ENCODE measurements at places on chromosomes 2 and 18.
A peak's percentile ranks its signal among the peaks of the same experiment; 100 is the strongest.

- DNase-seq: no peak
Measured at GRCh38 chr2:46898024-46898423, 17.6 kb downstream of the MCFD2 start.

- DNase-seq: no peak
Measured at GRCh38 chr2:80464275-80464674, 159.7 kb upstream of the LRRTM1 start.

DNA sequence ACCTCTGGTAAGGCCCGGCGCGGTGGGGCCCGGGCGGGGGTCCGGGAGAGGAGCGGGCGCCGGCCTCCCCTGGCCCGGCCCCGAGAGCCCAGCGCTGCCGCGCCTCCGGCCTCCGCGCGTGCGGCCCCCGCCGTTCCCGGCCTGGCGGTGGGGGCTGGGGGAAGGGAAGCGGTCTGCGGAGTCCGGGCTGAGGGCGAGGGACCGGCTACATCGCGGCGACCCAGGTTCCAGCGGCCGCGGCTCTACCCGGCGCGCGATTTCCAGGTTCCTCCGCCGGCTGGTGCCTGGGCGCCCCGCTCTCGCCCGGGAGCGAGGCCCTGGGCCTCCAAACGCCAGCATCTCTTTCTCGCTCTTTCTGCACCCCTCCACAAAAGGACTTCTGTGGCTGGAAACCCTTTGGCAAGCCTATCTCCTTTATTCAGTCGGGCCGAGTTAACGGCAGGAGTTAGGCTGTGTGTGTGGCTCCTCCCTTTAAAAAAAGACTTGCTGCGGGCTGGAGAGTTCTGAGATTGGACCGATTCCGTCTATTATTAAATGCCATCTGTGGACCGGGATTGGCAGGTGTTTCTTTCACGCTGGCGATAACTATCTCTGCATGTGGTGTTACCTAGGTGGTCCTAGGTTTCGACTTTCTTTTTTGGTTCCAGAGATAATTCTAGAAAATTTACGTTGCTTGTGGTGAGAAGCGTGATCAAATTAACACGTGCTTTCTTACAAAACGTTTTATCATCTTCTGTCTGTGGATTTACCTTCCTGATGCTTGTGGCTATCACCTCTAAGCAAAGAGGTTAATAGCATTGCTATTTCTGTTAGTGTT, 592 bp downstream of the ME2 start:
- DNase-seq: peak; percentile 20

DNA sequence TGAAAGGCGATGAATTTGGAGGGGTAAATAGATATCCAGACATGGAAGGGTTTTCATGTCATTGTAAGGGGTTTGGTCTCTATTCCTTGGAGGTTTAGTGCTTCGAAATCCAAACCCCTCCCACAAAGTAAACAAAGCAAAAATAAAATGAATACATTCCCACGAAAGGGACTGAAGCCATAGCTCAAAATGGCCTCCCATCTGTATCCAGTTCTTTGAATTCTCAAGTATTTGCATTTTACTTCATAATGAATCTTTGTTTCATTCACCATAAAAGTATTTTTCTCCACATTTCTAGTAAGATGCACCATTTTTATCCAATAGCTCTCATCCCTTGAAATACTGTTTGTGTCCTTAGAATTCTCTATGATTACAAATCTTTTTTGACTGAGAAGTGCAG, 103.2 kb upstream of the DTNA start:
- no peak for DNase-seq

GRCh38 chr18:11008505-11008904, 140.9 kb downstream of the PIEZO2 start:
- DNase-seq: no peak

DNA sequence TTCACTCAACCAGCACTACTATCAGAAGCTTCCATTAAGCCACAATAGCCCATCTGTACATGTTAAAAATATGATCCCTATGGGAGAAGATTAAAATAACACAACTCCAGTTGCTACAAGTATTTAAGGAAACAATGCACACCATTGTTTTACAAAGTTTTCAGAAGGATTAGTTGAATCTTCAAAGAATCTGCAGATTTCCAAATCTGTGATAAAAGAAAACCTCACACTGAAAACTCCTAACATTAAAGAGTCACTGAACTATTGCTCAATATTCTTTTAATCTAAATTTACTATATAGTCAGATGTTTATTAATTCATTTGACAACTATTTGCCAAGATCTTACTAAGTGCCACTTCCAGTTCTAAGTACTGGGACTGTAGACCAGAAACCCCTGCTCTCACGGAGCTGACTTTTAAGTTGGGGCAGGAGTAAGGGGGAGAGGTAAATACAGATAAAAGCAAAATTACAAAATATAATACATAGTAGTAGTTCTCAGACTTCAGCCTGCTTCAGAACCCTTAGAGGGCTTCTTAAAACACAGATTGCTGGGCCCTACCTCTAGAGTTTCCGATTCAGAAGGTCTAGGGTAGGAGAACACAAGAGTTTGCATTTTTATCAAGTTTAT, 94.4 kb downstream of the STK39 start:
- no peak for DNase-seq

DNA sequence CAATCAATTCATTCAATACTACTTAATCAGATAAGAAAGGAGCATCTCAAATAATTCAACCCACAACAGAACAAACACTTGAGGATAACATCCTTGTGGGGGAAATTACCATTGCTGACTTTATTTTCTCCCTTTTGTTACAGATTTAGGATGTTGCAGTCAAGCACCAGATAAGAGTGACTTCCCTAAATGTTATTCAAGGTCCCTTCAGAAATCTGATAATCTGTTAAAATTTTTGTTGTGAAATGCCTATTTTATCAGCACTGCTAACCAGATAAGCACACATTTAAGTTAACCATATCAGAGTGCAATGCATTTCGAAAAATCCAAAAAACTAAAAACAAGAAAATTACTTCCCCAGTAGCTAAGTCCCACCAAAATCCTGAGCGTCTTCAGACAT, 33.5 kb downstream of the SUMO1 start:
- DNase-seq: no peak

- DNase-seq: no peak
Measured at GRCh38 chr18:32213693-32214092, 23.9 kb downstream of the MEP1B start.

DNA sequence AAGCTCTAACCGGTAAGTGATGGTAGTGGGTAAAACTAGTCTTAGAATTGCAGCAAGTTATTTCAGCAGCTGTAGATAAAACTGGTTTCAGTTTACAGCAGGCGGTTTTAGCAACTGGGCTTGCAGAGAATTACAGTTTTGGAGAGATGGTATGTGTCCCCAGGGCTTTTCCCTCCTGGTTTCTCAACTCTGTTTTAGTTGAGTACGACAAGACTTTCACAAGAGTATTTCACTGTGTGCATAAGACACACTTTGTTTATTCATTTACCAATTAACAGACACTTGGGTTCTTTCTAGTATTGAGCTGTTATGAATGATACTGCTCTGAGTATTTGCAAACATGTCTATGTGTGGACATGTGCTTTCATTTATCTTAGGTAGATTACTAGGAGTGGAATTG, 65.6 kb upstream of the RFX8 start:
- no peak for DNase-seq

DNA sequence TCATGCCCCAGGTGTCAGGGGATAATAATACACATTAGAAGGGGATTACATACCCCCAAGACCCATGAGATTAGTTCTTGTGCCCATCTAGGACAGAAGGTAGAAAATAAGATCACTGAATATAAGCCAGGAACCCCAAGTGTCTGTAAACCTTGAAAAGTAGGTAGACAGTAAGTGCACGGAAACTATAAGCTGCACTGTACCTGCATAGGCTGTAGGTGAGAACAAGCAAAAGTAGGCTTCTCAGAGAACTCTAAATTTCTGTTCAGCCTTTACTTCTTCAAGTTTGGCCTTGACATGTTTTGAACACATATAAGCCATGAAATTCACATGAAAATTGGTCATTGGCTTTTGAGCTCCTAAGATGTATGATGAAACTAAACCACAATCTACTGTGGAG, 113.0 kb upstream of the FSIP2 start:
- DNase-seq: no peak

- DNase-seq: no peak
Measured at GRCh38 chr2:45710468-45710867, 59.0 kb downstream of the PRKCE start.

GRCh38 chr2:11582862-11583752, 49.3 kb downstream of the GREB1 start:
- DNase-seq: peak; percentile 26

DNA sequence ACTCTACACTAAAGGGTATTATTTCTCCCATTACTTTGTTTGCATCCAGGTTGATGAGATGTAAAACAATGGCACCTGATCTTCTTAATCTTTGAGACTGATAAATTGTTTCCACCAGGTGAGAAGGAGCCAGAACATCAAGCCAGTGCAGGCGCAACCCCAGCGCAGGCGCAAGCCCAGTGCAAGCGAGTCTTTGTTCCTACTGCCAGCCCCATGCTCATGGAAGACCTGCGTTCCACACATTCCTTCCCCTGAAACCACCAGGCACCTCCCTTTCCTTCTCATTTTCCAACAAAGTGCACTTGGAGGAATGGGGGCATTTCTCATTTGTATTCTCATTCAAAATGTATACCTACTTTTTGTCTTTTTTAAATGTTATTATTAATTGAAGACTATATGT, 188.7 kb upstream of the SMAD2 start:
- no peak for DNase-seq

DNA sequence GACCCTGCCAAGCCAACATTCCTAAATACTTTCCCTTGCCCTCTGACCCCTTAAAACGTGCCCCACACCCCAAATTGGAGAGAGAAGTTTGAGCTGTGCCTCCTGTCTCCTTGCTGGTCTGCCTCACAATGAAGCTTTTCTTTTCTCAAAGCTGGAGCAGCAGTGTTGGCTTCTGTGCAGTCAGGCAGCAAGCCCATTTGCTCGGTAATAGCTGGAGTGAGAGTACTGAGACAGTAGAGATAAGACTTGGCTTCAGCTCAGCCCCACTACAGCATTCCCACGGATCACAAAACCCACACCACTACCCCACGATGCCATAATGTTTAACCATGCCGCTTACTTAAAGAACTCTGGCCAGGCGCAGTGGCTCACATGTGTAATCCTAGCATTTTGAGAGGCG, 73.0 kb downstream of the NCAPH start:
- DNase-seq: no peak

GRCh38 chr2:223944166-223944702, 901 bp downstream of the WDFY1 start:
- no peak for DNase-seq

GRCh38 chr2:41912337-41912736, 135.5 kb upstream of the PKDCC start:
- no peak for DNase-seq

DNA sequence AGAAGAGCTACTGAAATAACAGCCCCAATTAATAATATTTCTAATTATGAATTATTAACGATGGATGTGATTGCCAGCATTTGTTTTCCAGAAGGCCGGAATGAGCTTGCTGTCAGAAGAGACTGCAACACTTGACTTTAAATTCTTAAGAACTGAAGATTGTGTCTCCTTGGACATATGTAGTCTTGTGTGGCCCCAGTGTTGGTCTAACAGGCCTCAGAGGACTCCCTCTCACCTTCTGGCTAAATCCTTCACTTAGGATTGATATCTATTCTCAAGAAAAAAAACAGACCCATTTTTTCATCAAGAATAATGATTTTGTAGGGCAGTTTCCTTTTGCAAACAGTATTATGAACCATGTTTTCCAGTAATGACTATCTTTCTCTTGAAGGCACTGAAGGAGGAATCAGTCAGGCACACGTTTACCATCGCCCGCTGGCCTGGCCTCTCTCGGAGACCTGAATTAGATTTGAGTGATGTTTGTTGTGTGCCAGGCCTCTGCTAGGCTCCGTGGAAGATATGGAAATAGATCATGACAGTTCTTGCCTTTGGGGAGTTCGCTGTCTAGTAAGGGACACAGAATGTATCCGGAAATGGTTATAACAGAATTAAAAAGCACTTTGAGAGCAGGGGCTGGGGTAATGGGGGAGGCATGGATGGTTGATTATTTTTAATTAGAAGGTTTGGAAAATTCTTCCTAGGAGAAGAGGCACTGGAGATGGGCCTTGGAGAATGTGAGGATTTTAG, 258.0 kb downstream of the MYCN start:
- no peak for DNase-seq

GRCh38 chr2:237456200-237456843, 30.7 kb upstream of the MLPH start:
- DNase-seq: no peak

DNA sequence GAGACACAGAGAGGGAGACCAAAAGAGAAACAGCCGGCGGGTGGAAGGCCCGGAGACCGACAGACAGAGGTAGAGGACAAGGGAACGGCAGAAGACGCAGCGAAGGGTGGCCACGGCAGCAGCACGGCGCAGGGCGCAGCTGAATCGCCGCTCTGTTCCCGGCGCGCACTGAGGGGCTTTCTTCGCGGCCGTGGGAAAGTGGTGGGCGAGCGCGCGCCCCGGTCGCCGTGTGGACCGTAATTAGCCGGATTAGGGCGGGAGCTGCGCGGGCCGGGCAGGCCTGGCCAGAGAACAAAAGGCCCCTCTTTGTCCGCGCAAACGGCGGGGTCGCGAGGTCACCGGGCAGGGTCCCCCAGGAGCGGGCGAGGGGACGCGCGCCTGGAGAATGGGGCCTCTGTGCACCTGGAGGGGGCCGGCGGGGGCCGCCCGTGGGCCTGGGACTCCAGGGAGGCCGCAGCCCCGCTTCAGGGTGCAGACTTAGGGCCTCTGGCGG, 158.3 kb downstream of the ZFP36L2 start:
- DNase-seq: no peak

- DNase-seq: no peak
Measured at GRCh38 chr2:106827158-106827557, 58.8 kb downstream of the ST6GAL2 start.

DNA sequence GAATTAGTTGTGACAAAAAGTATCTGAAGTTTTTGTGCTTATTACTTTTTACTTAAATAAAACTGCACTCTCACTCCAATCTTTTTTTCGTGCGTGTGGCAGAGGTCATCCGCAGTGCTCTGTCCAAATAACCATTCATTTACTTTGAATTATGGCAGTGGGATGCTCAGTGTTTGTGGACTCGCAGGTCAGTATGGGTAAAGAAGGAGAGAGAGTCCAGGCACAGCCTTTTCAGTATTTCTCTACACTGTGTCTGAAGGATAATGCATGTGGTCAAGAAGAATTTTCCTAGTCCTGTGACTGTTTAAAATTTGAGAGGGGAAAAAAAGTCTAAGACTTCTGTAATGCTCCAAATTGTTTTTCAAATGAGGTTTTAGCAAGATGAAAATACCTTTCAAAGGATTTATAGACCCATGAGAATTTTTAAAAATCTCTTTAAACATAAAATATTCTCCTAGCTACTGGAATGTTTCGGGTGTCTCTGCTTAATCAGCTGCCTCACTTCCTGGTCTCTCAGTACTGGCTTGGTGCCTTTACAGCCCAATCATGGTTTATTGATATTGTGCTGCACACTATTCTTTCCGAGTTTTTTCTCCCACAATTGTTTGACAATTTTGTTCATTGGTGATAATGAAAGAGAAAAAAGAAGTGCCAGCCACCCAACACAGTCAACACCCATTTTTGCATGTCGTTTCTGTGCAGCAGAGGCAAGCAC, 453.2 kb downstream of the PTPRM start:
- no peak for DNase-seq

- DNase-seq: no peak
Measured at GRCh38 chr2:16718576-16719484, 53.2 kb upstream of the CYRIA start.

- no peak for DNase-seq
Measured at GRCh38 chr2:40550085-40550484, 98.2 kb upstream of the SLC8A1 start.

Data from GM18507 (cell line).